RWPE1 (cell line): ENCODE measurements at places on chromosomes 7 and 10.

GRCh38 chr7:151008511-151009323, 15.6 kb downstream of the ATG9B start:
- peak; percentile 50 for DNase-seq

- DNase-seq: no peak
Observed at GRCh38 chr7:115368998-115369397, 447.1 kb downstream of the MDFIC start.

DNA sequence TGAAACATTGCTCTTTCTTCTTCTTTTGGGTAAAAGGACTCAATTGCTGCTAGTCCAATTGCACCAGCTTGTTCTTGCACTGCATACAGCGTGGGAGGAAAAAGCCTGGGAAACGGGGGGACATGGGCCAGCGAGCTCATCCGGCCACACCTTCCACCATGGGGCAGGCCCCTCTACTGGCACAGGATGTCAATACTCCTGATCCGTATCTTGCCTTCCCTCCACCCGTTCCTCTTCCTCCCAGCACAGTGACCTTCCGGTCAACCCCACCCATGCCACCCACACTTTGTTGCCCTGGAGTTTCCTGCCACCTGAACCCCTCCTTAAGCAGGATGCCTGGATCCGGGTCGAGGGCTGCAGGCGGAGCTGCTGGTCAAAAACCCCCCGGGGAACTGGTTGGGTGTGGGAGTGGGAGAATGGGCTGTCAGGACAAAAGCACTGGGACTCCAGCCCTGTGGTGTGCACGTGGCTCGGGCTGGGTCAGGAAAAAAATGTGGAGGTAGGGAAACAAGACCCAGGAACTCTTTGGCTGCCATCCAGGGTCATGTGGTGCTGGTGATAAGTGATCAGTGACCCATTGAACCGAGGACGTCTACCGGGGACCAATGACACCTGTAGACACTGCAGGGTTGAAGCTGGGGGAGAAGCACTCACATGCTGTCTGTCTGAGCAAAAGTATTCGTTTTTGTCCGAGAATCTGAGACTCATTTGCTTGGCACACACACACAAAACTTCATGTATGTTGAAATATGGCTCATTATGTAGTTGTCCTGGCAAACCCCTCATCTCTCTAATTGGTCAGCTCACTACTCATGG, 8.1 kb downstream of the IL2RA start:
- no peak for DNase-seq

DNA sequence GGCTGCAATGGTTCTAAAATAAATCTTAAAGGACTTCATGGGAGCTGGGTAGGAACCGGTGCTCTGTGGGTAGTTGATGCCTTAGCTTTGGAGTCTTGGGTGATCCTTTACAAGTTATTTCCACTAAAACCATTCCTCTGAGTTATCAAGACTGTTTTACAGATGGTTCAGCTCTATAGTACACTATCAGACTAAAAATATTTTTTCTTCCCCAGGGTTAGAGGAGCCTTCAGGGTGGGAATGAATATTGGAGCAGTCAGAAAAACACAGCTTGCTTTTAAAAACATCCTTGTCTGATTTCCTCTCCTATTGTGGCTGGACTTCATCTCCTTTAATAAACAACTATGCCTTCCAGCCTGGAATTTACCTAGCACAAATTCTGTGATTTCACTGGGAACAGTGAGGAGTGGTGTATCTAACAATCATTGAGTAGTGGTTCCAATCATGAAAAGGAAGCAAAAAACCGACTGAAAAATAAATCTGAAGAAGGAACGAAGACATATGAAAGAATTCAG, 102.6 kb upstream of the AFAP1L2 start:
- no peak for DNase-seq

DNA sequence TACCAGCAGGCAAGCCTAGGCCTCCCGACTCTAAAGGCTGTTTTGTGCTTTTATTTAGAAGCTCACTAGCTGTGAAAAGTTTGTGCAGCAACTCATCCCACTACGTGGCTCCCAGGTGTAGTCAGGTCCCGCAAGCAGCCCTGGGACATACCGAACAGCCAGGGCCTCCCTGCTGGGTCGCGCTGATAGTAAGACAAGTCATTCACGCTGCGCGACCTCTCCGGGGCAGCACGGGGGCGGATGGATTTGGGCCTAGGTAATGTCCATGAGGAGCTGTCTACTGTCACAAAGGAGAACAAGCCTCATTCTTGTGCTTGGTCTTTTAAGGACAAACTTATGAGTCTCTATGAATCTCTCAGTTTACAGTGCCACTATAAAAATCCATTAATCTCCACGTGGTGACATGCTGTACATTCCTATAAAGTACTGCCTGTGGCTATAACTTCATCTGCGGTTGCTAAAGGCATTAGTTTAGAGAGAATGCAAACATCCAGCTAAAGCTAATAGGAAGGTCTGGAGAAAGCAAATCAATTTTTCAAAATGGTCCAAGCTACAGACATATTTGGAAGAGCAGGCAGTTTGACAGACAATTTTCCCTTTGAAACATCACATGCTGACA, 546.8 kb downstream of the PHTF2 start:
- DNase-seq: no peak

DNA sequence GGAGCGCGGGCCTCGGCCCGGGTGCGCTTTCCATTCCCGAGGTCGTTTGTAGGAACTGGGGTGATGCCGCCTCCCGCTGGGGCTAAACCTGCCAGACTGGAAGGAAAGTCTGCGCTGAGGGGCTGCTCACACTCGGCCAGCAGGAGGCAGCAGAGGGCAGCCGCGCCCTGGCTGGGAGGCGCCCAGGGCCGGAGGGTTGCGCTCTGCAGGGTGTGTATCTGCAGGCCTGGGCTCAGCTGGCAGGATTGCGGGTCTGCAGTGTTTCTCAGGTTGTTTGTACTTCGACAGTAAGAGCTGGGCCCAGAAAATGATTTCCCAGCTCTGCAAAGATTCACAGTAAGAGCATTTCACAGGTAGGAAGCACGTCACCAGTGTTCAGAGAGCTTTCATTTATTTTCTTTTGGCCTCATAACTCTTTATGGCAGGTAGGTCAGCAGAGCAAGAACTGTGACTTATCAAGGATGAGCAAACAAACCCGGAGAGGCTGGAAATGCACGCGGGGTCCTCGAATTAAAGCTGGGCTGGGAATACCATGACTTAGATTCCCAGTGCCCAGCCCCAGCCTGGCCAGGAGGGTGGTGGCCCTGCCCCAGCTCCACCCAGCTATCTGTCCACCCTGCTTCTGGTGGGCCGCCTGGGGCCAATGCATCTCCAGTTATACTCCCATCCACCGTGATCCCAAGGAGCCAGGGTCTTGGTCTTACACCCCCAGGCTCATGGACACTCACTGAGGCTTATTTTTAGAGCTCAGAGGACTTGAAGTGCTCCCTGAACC, 15.2 kb upstream of the PPP2R2D start:
- peak; percentile 53 for DNase-seq

DNA sequence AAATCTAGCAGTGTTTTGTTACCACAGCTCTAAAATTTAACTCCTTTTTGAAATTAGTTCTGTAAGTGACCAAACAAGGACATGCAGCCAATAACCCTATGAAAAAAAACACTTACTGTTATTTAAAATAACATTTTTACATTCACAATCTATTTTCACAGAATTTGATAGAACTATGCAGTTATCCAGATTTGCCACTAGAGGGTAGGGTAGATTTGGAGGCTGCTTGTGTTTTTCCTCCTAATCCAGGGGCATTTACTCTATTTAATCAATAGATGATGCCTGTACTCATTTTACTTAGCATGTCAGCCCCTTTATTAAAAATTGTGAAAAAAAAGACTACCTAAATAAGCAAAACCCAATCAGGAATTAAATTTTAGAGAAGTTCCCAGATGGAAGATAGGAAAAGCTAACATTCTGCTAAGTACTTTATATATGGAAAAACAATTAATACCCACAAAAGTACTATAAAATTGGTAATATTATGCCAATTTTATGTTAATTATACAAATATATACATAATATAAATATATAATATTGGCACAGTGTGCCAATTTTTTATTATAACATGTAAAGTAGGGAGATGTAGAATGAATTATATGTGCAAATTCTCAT, 18.1 kb upstream of the LIPK start:
- peak; percentile 58 for DNase-seq

GRCh38 chr10:133379152-133379800, at the start of gene PAOX:
Gene PAOX (plus strand): TSS chr10:133379262. CDS start chr10:133379317, 55 bp downstream.
- DNase-seq: peak; percentile 69

GRCh38 chr10:77192402-77192801, 445.2 kb downstream of the KCNMA1 start:
- DNase-seq: no peak

DNA sequence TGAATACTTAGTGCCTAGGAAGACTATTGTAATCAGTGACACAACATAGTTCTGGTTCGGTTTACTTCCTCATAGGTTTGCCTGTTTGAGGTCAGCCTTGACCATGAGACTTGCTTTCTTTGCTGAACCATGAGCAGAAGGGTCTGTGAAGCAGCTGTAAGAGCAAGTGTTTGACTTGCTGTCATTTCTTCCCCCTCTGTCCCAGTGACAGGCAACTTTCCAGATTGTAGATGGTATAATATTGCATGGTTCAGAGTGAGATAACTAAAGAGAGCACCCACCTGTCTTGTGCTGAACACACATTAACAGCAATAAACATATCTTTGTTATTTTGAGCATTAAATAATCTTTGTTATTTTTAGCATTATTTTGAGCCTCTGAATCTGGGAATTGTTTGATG, 9.3 kb upstream of the RTKN2 start:
- no peak for DNase-seq

DNA sequence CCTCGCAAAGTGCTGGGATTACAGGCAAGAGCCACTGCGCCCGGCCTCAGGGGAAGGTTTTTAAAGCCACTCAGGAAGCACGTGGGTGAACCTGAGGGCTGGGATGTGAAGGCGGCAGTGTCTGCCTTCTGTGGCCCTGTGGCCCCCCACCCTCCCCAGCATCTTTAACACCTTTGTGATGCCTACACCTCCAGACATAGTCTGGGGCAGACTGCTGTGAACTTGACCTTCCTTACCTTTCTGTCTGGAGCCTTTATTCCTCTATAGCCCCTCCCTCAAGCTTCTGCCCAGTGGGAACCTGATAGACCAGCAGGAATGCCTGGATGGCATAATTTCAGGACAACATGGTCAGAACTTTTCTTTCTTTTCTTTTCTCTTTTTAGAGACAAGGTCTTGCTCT, 550.2 kb downstream of the GALNT17 start:
- no peak for DNase-seq

DNA sequence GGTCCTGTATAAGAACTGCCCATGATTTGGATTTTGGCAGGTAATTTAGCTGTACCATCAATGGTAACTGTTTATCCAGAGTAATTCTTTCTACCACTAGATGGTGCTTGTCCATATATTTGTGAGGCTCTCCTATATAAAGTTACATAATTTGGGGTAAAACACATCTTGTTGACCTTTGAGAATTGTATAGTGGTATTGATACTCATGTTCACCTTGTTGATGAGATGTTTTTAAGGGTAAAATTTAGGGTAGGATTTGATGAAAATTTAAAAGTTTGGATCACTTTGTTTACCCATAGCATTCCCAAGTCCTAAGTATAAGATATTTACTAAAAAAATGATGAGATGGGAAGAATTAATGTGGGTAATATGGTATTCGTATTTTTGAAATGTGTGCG, 31.6 kb downstream of the ST7 start:
- DNase-seq: peak; percentile 46

GRCh38 chr10:123906296-123906695, 14.7 kb upstream of the CPXM2 start:
- no peak for DNase-seq

GRCh38 chr10:132326344-132326889, 5.6 kb upstream of the LRRC27 start:
- no peak for DNase-seq

- DNase-seq: no peak
Observed at GRCh38 chr7:20797042-20797461, 10.4 kb upstream of the SP8 start.

DNA sequence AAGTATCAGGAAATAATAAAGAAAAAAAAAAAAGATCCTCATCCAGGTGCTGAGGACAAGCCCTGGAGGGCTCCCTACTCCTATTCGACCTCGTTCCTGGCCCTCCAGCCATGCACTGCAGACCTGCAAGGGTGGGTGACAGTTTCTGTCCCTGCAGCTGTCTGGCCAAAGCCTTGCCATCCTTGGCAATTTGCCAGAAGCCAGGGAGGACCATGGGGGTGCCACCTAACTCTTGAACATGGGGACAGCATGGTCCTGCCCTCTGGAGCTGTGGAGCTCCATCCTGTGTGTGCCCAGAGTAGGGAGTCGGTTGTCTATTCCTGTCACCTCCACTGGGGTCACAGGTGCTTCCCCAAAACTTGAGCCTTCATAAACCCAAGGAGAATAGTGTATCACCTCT, 27.8 kb downstream of the DMBT1 start:
- DNase-seq: no peak
